ENCODE measurements at places on chromosomes 4 and X.

DNA sequence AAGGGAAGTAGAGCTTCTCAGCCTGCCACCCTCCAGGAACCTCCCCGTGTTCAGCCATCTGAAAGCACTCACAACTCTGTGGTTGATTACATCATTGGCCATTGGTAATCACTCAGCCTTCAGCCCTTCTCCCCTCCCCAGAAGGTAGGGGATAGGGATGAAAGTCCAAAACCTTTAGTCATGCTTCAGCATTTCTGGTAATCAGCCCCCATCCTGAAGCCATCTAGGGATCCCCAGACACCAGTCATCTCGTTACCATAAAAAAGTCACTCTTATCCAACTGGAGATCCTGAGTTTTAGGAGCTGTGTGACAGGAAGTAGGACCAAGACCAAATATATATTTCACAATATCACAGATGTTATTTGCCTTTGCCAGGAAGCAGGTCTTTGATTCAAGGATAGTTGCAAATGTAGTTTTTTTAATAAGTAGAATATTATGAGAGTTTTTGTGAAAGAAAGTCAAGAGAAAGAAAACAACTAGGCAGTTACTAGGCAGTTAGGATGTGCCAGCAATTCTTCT lies 364.6 kb upstream of the NOCT start:
- DNase-seq = peak; percentile 97

DNA sequence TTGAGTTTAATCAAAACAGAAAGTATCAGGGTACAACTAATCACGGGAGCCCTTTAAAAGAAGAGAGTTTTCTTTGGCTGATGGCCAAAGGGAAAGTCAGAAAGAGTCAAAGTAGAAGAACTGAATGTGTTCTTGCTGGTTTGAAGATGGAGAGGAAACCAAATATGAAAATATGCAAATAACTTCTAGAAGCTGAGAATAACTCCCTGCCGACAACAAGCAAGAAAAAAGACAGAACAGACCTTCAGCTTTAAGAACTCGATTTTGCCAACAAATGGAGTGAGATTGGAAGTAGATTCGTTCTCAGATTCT lies 903.8 kb downstream of the STIM2 start:
- DNase-seq = no peak

GRCh38 chr4:24262616-24263015 lies 321.7 kb downstream of the DHX15 start:
- no peak for DNase-seq

DNA sequence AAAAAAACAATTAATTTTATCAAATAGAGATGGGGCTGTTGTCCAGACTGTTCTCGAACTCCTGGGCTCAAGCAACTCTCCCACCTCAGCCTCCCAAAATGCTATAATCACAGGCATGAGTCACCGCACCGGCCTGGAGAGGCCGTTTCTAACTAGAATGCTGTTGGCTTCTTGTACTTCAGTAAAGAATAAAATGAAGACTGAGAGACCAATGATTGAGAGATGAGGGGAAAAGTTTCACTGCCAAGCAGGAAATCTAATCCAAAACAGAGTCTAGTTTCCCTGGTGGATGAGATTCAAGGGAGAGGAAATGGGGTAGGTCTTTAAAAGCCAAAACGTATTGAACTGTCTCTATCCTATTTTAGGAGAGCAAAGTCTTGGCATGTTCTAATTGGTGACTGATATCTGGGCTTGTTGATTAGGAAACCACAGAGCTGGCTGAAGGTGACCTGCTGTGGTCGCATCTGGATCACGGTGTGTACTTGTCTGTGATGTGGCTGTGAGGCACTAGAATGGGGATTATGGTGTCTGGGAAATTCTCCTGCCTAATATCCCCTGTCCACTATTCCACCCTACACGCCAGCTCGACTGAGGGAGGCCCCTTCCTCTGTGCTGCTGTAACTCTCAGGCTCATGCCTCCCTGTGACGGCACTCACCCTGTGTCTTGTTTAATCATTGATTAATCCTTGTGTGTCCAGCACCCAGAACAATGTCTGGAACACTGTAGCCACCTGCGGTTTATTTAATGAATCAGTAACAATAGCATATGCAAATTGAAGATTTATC lies 15.0 kb upstream of the TRIM2 start:
- DNase-seq = no peak

DNA sequence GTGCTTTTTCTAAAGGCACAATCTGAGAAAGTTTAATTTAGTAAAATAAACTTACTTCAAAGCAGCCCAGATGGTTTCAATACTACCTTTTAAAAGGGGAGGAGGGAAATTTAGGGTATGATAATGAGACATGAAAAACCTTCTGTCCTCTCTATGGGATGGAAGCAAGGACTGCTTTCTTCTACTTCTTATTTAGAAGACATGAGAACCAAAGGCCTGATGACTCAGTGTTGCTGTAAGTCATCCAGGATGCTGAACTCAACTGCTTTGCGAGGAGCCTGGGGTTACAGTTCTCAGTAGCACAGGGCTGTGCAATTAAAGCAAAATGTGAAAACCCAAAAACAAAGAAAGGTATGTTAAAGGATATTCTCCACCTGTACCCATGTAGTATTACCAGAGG lies 140.8 kb upstream of the EDNRA start:
- no peak for DNase-seq

GRCh38 chrX:38225093-38225492 lies 4.4 kb upstream of the SRPX start:
- DNase-seq = no peak

DNA sequence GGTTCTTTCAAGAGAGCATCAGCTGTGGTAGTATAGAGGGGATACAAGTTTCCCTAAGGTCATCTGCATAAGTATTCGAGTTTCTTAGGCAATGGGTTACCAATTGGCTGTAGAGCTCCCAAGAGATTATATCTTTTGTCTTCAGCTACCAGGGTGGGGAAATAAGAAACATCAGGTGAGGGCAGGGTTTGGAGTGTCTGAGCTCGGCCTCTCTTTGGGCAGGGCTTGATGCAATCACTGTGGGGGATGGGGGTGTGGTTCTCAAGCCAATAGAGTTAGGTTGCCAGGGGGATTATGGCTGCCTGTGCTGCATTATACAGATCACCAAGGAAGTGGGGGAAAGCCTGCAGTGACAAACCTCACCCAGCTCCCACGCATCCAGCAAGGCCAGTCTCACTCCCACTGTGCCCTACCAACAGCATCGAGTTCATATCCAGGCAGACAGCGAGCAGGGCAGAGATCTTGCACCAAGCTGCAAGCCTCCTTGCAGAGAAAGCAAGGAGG lies 172.1 kb upstream of the MAGEE2 start:
- no peak for DNase-seq

DNA sequence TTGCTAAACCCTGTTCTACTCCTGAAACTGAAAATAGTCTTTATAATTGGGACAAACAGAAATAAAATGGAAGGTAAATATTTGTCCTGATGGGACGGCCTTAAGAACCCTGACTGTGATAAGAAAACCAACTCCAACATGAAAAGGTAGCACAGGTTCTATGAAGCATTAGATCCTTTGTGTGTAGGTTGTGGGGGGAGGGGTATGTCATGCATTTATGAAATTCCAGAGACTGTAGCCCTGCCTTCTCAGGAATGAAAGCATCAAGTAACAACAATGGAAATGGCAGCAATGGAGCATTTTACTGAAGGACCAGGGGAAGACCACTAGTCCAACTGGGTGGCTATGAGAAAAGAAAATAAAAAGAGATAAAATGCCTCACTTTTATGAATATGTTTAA lies 23.9 kb downstream of the CXXC4 start:
- DNase-seq = no peak
